ENCODE measurements at places on chromosomes 5 and 9.

DNA sequence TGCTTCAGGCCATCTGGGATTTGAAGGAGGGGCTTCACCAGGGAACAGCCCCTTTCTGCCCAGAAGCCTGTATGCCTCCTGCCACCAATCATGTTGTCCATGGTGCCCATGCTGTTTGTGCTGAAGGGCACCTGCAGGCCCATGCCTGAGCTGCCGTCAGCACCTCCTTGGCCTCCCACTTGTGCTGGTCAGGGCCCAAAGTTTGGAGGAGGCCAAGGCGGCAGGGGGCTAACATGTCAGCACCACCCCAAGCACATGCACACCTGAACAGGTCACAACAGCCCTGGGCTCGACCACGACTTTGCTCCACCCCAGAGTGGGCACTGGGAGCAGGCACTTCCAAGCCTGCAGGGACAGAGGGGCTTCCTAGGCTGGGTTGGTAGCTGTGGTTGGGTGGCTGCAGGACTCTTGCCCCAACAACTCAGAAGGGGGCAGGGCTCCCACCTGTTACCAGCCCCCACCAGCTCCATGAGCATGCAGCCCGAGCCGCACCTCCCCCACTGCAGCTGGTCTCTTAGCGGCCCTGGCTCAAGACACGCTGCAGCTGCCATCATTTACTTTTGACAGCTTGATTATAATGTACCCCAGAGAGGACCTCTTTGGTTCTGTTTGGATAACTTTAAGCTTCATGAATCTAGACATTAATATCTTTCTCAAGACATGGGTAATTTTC, 19.8 kb upstream of the NFIL3 start:
- no peak for DNase-seq

DNA sequence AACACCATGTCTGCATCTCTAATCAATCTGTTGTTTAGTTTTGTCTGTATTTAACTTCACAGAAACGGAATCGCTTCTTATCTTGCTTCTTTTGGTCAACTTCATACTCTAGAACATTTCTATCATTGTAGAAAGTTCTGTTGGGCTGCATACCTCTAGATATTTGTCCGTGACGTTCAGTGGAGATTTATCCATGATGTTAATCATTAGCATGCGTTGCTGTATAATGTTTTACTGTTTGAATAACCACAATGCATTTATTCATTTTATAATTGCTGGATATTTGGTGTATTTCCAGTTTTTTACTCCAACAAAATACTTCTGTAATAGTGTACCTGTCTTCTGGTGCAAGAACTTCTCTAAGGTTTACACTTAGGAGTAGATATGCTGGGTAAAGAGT, 96.2 kb upstream of the GDNF start:
- no peak for DNase-seq

- peak; percentile 18 for DNase-seq
Measured at GRCh38 chr5:181052672-181053487, 12.8 kb downstream of the BTNL9 start.

- DNase-seq = no peak
Measured at GRCh38 chr5:135436951-135437418, 10.2 kb downstream of the DCANP1 start.

DNA sequence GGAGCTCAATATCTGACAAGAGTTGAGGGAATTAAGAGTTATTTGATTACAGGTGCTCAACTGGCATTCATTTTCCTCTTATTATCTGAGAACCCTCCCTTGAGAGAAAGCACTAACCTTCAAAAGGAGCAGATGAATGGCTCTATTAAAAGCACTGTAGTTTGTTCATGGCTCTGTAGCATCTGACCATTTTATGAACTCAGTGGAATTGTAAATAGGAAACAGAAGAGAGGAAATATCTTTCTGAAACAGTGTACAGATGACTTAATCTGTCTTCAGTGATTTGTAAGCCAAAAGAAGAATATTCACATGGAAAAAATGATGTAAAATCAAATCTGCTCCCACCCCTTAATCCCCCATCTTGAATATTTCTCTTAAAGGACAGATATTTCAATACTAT, 810.4 kb upstream of the GRAMD2B start:
- DNase-seq = no peak

GRCh38 chr5:35826554-35826953, 30.1 kb upstream of the IL7R start:
- no peak for DNase-seq

DNA sequence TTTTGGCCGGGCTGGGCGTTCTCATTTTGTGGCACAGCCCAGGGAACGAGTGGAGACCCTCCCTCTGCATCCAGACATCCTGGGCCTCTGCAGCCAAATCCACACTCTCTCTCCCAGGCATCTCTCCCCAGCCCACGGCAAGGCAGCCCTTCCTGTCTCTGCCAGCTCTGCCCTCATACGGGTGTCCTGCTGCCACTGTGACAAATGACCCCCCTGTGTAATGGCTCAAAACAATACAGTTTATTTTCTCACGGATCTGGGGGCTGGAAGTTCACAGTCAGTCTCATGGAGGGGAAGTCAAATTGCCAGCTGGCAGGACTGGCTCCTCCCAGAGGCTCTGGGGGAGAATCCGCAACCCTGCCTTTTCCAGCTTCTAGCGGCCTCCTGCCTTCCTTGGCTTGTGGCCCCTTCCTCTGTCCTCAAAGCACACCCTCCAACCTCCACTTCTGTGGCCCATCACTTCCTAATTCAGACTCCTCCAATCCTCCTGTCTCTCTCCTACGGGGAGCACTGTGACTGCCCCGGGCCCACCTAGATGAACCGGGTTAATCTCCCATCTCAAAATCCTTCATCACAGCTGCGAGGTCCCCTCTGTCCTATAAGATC, 70.2 kb upstream of the COL5A1 start:
- DNase-seq = no peak

GRCh38 chr5:159548517-159548916, 218.2 kb upstream of the IL12B start:
- DNase-seq = no peak

- DNase-seq = no peak
Measured at GRCh38 chr9:91214086-91214485, 147.6 kb downstream of the AUH start.

GRCh38 chr5:8843771-8844170, 702.1 kb downstream of the SEMA5A start:
- DNase-seq = peak; percentile 91

GRCh38 chr9:95437559-95437958, 79.2 kb downstream of the PTCH1 start:
- no peak for DNase-seq

GRCh38 chr5:112083623-112084022, 326.6 kb upstream of the NREP start:
- DNase-seq = no peak

- no peak for DNase-seq
Measured at GRCh38 chr9:7105095-7105494, 347.3 kb downstream of the KDM4C start.

GRCh38 chr5:100828071-100828897, 74.8 kb downstream of the ST8SIA4 start:
- no peak for DNase-seq

- DNase-seq = no peak
Measured at GRCh38 chr9:18922161-18922885, 110.7 kb downstream of the SAXO1 start.

GRCh38 chr5:138352722-138353559, 456 bp downstream of the KDM3B start:
- peak; percentile 64 for DNase-seq

GRCh38 chr5:74016373-74016772, 390.4 kb downstream of the ARHGEF28 start:
- no peak for DNase-seq

GRCh38 chr9:78031893-78032729, 500 bp upstream of the GNAQ start:
- DNase-seq = peak; percentile 93

DNA sequence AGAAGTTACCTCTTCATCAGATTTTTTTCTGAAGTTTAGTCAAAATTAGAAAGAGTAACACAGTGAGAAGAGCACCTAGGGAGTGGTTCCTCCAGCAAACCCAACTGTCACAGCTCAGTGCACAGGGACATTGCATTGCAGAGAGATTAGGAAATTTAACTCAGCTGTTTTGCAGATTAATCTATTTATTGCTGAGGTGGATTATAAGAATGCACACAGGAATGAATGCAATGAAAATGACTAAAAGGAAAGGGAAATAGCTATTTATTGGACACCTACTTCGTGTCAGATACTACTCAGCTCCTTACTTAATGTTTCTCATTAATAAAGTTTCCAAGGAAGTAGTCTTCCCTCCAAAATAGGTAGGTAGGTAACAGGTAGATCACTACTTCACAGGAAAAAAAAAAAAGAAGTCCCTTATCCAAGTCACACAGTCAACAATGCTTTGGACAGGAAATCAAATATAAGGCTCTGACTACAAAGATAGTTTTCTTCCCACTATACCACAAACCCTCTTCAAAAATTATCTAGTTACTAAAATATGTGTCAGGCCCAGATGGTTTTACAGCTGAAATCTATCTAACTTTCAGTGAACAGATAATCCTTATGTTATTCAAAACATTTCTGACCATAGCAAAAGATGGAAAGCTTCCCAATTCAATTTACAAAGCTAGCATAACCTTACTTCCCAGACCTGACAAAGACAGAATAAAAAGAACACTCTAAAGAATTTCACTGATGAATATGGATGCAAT, 442.2 kb upstream of the MPDZ start:
- no peak for DNase-seq

- DNase-seq = no peak
Measured at GRCh38 chr5:140362875-140363630, 3.1 kb downstream of the SLC4A9 start.

DNA sequence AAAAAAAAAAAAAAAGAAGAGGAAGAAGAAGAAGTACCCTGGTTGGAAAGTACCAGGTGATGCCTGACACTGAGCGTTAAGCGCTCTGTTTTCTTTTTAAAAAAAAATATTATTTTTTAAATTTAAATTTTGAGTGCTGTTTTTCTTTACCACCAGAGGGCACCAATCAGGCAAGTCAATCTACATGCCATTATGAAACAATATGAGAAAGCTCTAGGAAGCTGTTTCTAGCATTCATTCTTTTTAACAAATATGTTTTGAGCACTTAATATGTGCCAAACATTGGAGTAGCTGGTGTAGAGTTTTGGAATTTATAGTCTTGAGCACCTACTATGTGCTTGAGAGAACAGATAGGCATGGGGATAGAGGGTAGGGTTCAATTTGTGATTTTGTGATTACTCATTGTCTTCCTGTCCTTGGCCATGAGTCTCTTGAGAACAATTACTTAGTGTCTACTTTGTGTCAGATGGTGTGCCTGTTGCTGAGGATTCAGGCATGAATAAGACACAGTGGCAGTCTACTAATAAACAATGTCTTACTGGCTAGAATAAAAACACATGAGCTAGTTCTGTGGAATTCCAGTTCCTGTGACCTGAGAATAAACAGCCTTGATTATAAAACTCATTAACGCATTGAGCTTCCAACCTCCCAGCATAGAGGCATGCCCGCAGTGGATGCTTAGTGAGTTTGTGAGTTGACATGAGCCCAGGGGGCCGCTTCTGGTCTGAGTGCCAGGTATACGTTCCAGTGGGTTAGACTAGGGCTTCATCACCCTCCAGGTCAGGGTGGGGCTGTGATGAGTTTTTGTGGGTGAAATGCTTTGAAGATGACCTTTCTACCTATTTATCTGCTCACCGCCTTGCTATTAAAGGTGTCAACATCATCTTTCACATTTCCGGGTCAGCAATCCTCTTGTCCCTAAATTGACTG, 3.0 kb upstream of the UBE2R2 start:
- peak; percentile 22 for DNase-seq

- DNase-seq = no peak
Measured at GRCh38 chr9:130359819-130360218, 84.9 kb upstream of the ASS1 start.

DNA sequence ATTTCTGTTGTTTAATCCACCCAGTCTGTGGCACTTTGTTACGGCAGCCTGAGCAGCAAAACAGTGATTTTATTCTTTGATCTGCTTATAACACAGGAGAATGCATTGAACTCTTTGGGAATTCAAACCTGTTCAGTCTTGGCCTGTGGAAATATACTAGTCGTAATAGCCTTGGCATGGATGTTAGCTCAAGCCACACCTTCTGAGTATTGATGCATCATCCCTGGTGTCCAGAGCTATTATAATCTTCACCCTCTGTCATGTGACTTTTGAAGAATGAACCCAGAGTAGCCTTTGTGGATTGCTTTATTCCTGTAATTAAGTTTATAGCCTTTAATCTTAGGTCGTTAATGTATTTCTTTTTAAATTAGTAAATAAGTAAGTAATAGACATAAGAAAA, 50.8 kb upstream of the TEX48 start:
- DNase-seq = no peak

DNA sequence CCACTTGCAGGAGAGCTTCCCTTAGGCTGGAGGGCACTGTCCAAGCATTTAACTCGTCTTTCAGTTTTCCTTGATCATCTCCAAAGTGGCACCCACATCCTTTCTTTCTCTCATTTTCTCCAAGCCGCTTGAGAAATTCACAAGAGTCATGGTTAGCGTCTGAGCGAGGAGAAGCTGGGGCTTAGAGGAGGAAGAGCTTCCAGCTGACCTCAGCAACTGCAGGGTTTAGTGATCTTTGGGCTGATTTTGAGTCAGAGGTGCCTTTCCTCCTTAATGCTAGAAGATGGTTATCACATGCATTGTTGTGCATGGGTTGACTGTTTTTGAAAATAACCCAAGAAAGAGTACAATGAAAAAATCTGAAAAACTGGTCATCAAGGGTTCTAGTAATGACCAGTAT, 134.7 kb downstream of the GADD45G start:
- DNase-seq = no peak

DNA sequence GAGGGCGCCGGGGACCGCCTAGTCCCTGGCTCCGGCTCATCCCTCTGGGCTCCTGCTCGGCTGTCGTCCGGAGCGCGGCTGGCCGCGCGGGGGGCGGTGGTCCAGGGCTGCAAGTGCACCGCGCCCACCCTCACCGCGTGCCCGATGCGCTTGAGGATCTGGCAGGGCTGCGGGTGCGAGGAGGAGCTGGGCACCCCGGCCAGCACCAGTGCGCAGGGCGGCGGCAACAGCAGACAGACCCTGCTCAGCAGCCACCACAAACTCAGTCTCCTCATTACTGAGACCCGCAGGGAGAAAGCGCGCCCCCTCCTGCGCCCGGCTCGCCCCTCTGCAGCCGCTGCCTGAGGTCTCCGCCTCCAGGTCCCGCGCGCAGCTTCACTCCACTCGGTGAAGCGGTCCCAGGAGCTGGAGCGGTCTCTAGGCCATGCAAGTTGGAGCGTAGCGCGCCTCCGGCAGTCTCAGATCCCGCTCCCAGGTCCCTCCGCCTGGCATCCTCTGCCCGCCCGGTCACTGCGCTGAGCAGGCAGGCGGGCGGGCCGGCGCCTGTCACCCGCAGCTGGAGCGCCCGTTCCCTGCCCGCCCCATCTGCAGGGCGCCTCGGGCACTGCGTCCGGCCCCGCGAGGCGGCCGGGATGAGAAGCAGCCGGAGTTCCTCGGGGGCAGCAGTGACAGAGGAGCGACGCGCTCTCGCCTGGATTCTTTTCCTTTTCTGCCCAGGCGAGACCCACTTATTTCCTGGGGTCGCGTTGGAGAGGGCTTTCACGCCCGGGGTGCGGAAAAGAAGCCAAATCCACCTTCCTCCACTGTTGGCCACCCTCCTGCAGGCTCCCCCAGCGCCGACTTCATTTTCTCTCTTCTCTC, 512 bp downstream of the GRIN3A start:
- DNase-seq = peak; percentile 42

- DNase-seq = no peak
Measured at GRCh38 chr5:191949-192690, 825 bp downstream of the LRRC14B start.

Measured in NCI-H345 (cell line).